ENCODE measurements at places on chromosomes 2 and 18.

- H3K4me1 ChIP-seq: peaks cover 7% of the 10 kb centered on the region
- peaks cover 41% of the 10 kb centered on the region for H3K36me3 ChIP-seq
- no peaks in the 10 kb centered on the region for H3K27me3 ChIP-seq
- no peak for DNase-seq
- H3K4me3 ChIP-seq: no peak overlapping the region
Observed at GRCh38 chr2:84958135-84959059, 12.6 kb upstream of the KCMF1 start.

- H3K27me3 ChIP-seq: no peaks in the 10 kb centered on the region
- peak overlapping the region; percentile 63 for H3K27ac ChIP-seq
- peaks cover 69% of the 10 kb centered on the region for H3K36me3 ChIP-seq
- peaks cover 53% of the 10 kb centered on the region for H3K4me1 ChIP-seq
- no peak for DNase-seq
- H3K4me3 ChIP-seq: peak overlapping the region; percentile 49
Observed at GRCh38 chr2:181462033-181462432, 4.8 kb downstream of the ITGA4 start.

DNA sequence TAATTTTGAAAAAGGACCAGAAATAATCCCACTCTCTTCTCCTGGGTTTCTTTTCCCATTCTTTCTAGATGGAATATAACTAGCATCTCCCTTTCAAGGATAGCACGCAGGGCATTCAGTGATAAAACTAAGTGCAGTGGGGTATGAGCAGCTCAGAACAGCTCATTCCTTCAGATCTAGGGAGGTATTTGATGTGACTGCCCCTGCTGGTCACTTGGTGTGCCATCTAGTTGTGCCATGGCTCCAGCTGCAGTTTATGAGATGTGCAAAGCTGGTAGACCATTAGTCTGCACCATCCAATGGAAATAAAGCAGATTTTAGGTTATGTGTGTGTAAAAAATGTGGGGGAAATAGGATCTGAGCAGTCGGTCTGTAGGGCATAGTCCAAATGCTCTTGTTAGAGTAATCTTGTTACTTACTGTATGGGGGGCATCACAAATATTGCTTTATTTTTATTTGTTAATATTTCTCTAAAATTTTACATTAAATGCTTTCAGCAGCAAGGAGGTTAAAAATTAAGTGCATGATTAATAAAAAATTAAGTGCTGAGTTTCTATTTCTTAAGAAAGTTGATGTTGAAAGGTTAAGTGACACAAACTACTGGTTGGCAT lies 38.9 kb downstream of the CTAGE1 start:
- DNase-seq: no peak
- H3K4me1 ChIP-seq: no peaks in the 10 kb centered on the region
- no peaks in the 10 kb centered on the region for H3K36me3 ChIP-seq
- no peak overlapping the region for H3K4me3 ChIP-seq

DNA sequence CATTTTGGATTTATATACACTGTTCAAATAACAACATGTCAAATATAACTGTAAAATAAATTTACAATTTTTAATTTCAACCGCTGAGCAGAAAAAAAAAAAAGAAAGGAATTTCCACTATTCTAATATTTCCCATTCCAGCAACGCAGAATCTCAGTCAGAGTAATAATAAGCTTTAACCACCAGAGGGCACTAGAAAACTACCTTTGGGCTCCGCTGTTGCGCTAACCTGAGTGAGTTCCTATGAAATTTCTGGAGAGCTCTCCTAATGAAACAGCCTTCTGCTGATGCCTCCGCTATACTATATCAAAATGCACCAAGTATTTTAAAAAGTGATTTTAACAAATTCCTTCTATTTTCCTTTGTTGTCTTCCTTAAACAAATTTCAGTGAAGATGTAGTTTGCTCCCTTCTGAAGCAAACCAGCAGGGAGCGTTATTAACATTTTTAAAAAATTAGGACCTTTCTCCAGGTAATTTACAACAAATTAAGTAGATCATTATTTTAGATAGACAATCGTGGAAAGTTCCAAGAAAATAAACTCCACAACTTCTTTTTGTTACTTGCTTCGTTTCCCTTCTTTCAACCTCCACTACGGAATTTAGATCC lies 23.0 kb downstream of the ERMN start:
- peak; percentile 45 for DNase-seq
- H3K27ac ChIP-seq: no peak overlapping the region
- H3K27me3 ChIP-seq: peaks cover 13% of the 10 kb centered on the region
- no peaks in the 10 kb centered on the region for H3K36me3 ChIP-seq
- H3K4me1 ChIP-seq: peaks cover 20% of the 10 kb centered on the region

- H3K27me3 ChIP-seq: no peaks in the 10 kb centered on the region
- H3K27ac ChIP-seq: peak overlapping the region; percentile 80
- peaks cover 59% of the 10 kb centered on the region for H3K36me3 ChIP-seq
- peak overlapping the region; percentile 65 for H3K4me3 ChIP-seq
- peaks cover 11% of the 10 kb centered on the region for H3K4me1 ChIP-seq
- no peak for DNase-seq
Observed at GRCh38 chr18:63291278-63291677, 28.3 kb downstream of the BCL2 start.

- peaks cover 14% of the 10 kb centered on the region for H3K36me3 ChIP-seq
- H3K4me3 ChIP-seq: peak overlapping the region; percentile 66
- H3K27me3 ChIP-seq: no peaks in the 10 kb centered on the region
- H3K4me1 ChIP-seq: peaks cover 52% of the 10 kb centered on the region
- H3K27ac ChIP-seq: peak overlapping the region; percentile 97
Observed at GRCh38 chr2:109030870-109031475, 42.0 kb upstream of the EDAR start.

DNA sequence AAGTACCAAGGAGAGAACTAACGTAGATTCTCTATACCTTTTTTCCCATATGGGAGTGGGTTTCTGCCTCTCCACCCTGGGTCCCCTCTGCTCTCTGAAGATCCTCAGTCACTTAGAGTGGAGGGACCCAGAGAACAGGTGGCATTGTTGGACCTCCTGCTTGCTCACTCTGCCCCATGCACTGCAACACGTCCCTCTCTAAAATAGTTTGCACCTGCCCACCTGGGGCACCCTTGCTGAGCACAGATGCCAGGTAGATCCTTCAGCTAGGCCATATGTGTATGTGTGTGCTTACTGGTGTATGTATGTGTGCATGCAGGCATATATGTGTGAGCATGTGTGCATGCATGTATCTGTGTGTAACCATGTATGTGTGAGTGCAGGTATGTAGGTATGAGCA lies 2.2 kb downstream of the IL36RN start:
- H3K27ac ChIP-seq: no peak overlapping the region
- H3K36me3 ChIP-seq: no peaks in the 10 kb centered on the region
- DNase-seq: no peak
- H3K27me3 ChIP-seq: peaks cover 4% of the 10 kb centered on the region
- H3K4me3 ChIP-seq: no peak overlapping the region

- peaks cover 9% of the 10 kb centered on the region for H3K27me3 ChIP-seq
- no peak overlapping the region for H3K4me3 ChIP-seq
- H3K4me1 ChIP-seq: peaks cover 12% of the 10 kb centered on the region
- no peaks in the 10 kb centered on the region for H3K36me3 ChIP-seq
- no peak for DNase-seq
Observed at GRCh38 chr2:172969609-172970008, 106.0 kb upstream of the MAP3K20 start.

DNA sequence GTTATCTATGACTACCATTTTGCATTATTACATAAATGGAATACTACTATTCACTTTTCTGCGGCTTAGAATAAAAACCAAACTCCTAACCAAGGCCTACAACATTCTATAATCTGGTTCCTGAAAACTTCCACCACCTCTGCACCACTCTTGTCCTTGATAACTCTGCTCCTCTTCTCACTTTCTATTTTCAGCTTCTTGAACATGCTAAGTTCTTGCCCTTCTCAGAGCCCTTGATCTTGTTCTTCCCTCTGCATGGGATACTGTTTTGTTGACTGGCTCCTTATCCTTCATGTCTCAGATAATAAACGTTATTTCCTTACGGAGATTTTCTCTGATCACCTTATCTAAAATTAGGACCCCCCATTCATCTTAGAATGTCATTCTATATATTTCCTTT lies 65.5 kb upstream of the WDSUB1 start:
- no peaks in the 10 kb centered on the region for H3K4me1 ChIP-seq
- no peak for DNase-seq
- H3K36me3 ChIP-seq: no peaks in the 10 kb centered on the region
- no peak overlapping the region for H3K27ac ChIP-seq
- H3K4me3 ChIP-seq: no peak overlapping the region

GRCh38 chr2:12669036-12669435 lies 47.7 kb upstream of the TRIB2 start:
- H3K36me3 ChIP-seq: peaks cover 13% of the 10 kb centered on the region
- H3K4me3 ChIP-seq: no peak overlapping the region
- H3K27me3 ChIP-seq: peaks cover 20% of the 10 kb centered on the region

- H3K4me3 ChIP-seq: no peak overlapping the region
- H3K4me1 ChIP-seq: peaks cover 77% of the 10 kb centered on the region
- H3K36me3 ChIP-seq: peaks cover 65% of the 10 kb centered on the region
- peak overlapping the region; percentile 66 for H3K27ac ChIP-seq
- DNase-seq: no peak
- no peaks in the 10 kb centered on the region for H3K27me3 ChIP-seq
Observed at GRCh38 chr2:197137826-197138477, 172.6 kb downstream of the ANKRD44 start.

DNA sequence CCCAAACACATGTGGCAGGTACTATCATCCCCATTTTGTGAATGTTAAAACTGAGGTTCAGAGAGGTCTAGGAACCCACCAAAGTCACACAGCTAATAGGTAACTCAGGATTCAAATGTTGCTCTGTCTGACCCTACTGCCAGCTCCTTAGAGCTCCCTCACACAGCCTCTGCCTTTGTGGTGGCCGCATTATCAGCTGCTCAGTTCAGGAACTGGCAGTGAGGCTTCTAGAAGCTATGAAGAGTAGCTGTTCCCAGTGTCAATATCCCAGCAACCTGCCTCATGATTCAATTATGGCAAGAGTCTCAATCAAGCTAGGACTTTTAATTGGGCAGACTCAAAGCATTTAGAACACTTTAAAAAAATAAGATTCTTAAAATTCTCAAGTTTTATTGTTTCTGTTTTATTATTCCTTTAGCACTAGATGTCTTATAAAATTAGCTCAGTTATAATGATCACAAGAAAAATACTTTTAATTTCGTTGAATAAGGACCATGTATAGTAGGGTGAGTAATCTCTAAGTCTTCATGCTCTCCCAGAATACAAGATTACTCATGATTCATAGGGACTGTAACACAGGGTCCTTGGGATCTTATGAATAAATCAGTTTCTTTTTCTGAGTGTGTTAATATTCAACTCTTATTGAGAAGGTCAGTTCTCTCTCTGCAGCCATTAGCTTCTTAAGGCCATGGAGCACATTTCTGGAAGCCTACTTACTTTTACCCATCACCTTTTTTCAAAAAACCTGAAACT lies 342.7 kb downstream of the RND3 start:
- DNase-seq: no peak
- no peak overlapping the region for H3K27ac ChIP-seq
- H3K4me3 ChIP-seq: no peak overlapping the region
- H3K4me1 ChIP-seq: no peaks in the 10 kb centered on the region
- H3K36me3 ChIP-seq: no peaks in the 10 kb centered on the region
- no peaks in the 10 kb centered on the region for H3K27me3 ChIP-seq

DNA sequence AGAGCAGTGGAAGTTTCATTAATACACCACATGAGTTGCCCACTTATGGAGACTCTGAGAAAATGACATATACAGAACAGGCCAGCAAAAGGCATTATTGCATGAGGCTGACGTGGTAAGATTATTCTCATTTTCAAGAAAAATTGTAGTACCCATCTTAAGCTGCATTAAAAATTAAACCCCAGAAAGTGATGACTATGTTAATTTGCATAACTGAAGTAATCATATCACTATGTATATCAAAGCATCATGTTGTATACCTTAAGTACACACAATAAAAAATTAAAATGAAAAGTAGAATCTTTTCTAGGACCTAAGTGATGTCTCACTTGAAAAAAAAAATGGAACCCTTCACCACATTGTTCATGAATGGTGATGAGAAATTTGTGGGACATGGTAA lies 32.0 kb downstream of the DNAH6 start:
- no peak for DNase-seq
- peaks cover 2% of the 10 kb centered on the region for H3K27me3 ChIP-seq
- no peak overlapping the region for H3K4me3 ChIP-seq
- H3K4me1 ChIP-seq: no peaks in the 10 kb centered on the region
- H3K27ac ChIP-seq: no peak overlapping the region

- DNase-seq: no peak
- H3K4me3 ChIP-seq: no peak overlapping the region
- H3K27me3 ChIP-seq: peaks cover 72% of the 10 kb centered on the region
Observed at GRCh38 chr2:75607988-75608683, 38.4 kb upstream of the MRPL19 start.

DNA sequence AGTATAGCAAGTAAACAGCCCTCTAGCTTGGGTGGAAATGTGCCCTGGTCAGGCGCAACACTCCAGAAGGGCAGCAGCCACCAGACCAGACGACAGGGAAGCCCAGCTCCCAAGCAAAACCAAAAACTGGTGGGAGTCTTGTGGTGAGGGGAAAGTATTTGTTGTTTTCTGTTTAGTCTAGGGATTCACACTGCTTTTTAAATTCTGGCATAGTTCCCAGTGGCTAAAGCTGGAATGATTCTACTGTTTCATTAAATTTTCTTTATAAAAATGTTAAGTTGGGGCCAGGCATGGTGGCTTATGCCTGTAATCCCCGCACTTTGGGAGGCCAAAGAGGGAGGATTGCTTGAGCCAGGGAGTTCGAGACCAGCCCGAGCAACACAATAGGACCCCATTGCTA lies 38.5 kb downstream of the MERTK start:
- no peaks in the 10 kb centered on the region for H3K4me1 ChIP-seq
- no peak for DNase-seq
- H3K4me3 ChIP-seq: no peak overlapping the region
- H3K27ac ChIP-seq: no peak overlapping the region
- peaks cover 7% of the 10 kb centered on the region for H3K27me3 ChIP-seq

Data from activated naive CD4-positive, alpha-beta T cell treated with anti-CD3 and anti-CD28 coated beads, Interleukin-2, amount 10 ng/mL, durations not matched to agents 7 days and 5 days (primary cell).